Stimulated activated CD4-positive, alpha-beta T cell treated with anti-CD3 and anti-CD28 coated beads, TNF-alpha, amount 100 ng/mL, for 1 hour (primary cell): ENCODE measurements at places on chromosomes 16 and 17.

DNA sequence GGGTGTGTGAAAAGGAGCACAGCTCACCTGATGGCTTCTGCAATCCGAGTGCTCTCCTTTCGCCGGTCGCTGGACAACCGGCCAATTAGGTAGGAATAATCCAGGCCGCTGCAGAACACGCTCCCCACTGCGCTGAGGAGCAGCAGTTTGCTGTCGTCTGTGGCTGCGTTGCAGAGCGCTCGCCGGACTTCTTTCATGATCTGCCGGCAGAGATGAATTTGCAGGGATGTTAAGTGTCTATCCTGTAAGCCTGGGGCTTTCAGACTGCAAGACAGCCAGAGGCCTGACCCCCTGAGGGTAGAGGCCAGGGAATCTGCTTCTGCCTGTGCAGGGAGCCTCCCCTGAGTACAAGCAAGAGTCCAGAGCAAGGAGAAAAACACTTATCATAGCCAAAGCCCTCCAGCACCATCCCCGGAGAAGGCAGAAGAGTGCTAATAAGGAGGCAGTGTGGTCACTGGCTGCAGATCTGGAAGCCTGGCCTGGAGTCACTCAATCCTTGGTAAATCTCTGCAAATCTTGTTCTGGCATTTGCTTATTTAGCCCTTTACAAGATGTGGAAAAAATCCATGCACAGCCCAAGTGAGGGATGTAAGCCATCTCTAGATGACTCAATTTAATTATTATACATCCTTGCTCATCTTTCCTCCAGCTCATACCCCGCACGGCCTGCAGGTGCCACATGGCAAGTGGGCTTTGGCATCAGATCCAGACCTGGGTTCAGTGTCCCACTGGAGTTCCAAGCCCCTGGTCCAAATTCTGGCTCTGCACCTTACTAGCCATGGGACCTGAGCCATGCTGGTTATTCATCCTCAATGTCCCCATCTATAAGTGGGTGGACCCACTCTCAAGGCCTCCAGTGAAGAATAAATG, 80.2 kb downstream of the DYNLRB2 start:
- DNase-seq = no peak

- no peak for DNase-seq
Measured at GRCh38 chr17:63837480-63837879, 5.0 kb downstream of the SMARCD2 start.

DNA sequence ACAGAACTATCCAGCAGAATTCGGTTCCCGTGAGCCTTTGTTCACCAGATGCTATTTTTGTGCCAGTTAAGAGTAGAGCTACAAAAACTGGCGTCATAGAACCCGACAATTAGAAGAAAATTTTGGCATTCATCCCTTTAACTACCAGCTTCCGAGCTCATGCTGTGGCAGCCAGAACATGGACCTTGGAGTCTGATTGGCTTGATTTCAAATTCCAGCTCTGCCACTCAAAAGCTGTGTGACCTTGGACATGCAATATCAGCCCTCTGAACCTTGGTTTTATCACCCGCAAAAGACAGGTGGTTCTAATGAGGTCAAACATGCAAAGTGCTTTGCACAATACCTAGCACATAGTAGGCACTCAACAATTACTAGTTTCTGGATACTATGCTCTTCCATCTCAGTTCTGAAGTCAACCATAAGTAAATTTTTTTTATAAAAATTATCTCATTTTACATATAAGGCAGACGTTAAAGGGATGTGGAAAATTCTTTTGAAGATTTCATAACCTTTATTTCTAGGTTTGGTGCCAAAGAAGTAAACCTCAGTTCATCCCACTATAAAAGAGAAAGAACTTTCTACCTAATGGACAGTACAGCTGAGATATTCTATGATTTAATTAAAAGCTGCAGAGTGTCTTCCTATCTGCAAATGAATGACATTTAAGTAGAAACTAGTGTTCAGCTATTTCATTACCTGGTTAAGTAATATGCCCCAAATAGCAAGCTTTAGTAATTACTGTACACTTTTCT, 331.5 kb downstream of the HAPSTR1 start:
- no peak for DNase-seq

DNA sequence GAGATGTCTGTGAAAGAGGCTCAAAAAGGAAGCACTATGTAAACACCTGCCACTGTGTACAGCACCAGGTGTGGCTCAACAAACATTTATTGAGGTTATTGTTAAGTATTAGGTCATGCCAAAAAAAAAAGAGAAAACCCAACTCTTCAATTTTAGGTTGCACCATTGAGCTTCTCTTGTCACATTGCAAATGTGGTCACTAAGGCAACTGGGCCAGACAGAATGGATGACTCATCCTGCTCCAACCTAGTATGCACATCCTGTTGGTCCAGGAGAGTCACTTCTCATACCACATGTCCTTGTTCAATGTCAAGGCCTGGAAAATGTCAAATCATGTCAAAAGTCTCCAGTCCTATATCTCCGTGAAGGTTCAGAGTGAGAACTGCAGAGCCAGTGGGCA, 25.0 kb downstream of the HOXB1 start:
- DNase-seq = no peak

GRCh38 chr16:46691726-46692125, 2.3 kb downstream of the ORC6 start:
- no peak for DNase-seq

DNA sequence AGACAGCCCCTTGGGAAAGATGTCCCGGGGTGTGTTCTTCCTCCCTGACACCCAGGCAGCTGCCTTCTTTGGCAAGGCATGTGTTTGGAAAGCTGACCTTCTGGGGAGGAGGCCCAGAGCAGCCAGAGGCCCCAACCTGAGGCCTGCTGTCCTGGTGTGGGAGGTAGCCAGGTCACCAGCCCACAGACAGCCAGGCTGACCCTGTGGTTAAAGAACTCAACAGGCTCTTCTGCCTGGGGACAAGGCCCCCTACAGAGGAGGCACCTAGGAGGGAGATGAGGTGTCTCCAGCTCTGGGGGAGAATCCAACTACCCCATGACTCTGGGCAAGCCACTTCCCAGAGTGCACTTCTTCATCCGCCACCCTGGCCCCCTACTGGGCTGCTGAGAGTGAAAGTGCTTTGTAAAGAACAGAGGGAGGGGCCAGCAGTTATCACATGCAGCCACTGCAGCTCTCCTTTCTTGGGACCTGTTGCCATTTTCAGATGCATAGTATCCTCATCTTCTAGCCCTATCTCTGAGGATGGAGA, 13.1 kb upstream of the SREBF1 start:
- DNase-seq = no peak

DNA sequence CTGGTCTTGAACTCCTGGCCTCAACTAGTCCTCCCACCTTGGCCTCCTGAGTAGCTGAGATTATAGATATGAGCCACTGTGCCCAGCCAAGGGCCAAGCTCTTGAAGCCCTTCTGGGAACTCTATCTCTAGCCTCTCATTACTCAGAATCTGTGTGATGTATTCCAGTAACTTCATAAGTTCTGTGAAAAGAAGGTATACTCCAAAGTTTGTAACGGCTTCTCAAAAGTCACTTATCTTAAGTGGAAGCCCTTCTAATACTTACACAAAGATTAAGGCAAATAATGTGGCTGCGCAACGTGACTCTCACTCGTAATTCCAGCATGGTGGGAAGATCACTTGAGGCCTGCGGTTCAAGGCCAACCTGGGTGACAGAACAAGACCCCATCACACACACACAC, 19.1 kb upstream of the ATP6V0C start:
- DNase-seq = no peak

- DNase-seq = no peak
Measured at GRCh38 chr16:78762222-78762621, 662.8 kb downstream of the WWOX start.

DNA sequence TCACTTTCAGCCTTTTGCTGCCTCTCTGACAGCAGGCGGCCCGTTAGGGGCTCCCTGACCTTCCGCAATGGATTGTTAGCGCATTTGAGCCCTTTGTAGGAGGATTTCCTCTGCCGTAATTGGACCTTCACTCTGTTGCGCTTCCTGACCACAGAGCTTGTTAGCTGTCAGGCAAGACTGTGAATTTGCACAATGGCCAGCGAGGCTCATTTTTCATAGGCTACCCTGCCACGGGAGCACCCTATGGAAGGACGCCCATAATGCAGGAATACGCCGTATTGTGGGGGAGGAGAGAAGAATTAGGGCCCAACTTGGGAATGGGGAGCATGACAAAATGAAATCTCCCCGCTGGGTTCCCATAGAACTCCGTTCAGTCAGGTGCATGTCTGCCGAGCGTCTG, 205.2 kb upstream of the NLRP1 start:
- DNase-seq = no peak

DNA sequence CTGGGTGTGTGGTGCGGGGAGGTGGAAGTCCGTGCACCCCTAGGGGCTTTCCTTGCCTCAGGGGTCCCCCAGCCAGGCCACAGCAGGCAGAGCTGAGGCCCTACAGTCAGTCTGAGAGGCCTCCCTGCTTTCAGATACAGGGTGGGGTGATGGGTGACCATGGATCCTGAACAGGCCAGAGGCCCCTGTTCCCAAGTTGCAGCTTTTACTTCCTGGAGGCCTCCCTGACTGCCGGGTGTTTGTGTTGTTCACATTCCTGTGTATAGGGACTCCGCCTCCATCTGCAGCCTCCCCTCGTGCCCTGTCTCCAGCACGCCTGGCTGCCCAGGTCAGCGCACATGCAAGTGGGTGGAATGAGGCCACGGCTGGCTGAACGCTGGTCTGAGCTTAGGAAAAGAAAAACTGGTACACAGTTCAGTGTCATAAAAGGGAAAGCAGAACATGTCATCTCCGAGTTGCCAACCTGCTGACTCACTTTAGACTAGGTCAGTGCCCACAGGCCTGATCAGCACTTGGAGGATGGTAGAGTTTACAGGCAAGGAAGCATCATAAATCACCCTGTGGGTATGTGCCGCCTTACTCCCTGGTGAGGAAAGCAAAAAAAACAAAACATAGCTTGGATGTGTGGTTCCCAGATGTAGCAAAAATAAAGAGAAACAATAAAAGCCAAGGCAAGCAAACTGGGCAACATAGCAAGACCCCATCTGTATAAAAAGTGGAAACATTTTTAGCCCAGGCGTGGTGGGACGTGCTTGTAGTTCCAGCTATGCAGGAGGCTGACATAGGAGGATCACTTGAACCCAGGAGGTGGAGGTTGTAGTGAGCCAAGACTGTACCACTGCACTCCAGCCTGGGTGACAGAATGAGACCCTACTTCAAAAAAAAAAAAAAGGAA, 6.2 kb upstream of the SLC7A6 start:
- DNase-seq = no peak

DNA sequence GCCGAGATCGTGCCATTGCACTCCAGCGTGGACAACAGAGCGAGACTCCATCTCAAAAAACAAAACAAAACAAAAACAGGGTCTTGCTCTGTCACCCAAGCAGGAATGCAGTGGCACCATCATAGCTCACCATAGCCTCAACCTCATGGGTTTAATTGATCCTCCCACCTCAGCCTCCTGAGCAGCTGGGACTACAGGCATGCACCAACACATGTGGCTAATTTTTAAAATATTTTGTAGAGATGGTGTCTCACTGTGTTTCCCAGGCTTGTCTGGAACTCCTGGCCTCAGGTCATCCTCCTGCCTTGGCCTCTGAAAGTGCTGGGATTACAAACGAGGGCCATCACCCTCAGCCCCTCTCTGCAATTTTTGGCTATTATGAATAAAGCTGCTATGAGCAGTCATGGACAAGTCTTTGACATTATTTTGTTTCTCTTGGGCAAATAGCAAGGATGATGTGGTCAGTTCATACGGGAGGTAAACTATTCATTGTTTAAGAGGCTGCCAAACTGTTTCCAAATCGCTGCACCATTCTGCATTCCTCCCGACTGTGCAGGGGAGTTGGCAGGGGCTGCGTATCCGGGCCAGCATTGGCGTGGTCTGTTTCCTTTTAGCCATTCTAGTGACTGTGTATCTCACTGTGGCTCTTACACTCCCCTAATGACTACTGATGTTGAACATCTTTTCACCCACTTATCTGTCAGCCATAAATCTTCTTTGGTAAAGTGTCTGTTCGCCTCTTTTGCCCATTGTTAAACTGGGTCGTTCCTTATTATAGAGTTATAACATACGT, 21.1 kb downstream of the EIF4A3 start:
- no peak for DNase-seq

DNA sequence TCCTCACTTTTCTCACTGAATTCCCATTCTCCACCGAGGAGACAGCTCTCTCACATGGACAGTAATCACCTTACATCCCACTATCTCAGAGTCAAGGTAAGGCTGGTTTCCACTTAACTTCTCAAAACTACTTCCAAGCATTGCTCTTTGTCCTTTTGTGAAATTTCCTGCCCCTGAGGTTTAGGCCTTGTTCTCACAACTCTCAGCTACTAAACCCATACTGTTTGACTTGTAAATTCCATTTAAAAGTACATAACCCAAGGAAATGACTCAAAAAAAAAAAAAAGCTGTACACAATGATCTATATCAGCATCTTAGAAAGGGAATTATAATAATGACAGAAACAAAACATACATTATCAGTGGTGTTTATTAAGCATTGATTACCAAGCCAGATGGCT, 8.8 kb downstream of the CDC27 start:
- no peak for DNase-seq

DNA sequence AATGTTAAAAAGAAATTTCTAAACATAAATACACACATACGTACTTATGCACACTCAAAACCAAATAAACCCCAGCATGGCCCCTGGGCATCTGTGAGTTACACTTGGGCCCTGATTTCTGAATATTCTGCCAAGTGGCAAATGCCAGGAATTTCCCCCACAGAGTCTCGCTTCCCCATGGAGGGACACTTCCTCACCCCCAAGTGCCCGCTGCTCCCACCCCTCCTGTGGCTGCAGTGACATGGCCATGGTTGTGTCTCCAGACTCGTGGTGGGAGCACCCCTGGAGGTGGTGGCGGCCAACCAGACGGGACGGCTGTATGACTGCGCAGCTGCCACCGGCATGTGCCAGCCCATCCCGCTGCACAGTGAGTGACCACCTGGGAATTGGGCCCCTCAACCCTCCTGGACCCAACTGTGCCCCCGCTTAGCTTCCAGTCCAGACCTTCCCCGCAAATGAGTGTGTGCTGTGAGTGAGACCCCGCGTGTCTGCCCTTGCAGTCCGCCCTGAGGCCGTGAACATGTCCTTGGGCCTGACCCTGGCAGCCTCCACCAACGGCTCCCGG, 4.0 kb downstream of the ITGAD start:
- DNase-seq = no peak

- DNase-seq = no peak
Measured at GRCh38 chr16:80208015-80208414, 332.8 kb upstream of the DYNLRB2 start.

DNA sequence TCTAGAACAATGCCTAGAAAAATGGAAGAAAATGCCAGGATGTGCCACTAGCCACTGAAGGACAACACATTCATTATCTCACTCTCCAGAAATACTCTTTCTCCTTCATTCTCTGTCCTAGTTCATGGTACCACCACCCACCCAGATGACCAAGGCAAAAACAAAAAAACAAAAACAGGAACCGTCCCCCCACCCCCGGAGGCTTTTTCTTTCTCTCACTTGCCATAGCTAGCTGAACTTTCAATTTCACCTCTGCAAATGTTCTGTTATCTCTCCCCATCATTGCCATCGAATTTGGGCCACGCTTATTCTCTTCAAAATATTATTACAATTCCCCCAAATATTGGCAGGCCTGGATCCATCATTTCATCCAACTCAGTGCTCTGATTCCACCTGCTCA, 49.0 kb downstream of the SOX9 start:
- DNase-seq = no peak

- no peak for DNase-seq
Measured at GRCh38 chr17:45848868-45849535, 4.3 kb downstream of the SPPL2C start.
